ENCODE measurements at places on chromosomes 6 and 20.

DNA sequence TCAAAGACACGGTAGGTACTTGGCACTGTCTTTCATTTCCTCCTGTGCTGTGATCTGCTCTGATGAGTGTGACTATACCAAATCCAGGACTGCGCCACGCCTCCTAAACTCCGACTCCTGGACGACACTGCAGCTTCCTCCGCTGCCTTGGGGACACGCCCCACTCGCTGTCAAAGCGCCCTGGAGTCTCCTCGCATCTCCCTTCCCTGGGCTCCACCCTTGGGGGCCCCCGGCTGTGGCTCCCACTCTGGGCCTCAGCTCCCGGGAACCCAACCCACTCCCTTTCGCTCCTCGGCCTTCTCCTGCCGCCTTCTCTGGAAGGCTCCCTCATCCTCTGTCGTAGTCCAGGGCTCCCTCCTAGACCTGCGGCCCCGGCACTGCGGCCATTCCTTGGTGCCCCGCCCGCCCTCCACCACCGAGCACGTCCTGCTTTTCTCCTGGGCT is 61.2 kb downstream of the RSPH3 start:
- no peak for DNase-seq

- no peak for DNase-seq
Measured at GRCh38 chr6:127793396-127793795, 107.5 kb downstream of the THEMIS start.

- DNase-seq, result no peak
Measured at GRCh38 chr6:43896329-43897255, 126.6 kb downstream of the VEGFA start.

DNA sequence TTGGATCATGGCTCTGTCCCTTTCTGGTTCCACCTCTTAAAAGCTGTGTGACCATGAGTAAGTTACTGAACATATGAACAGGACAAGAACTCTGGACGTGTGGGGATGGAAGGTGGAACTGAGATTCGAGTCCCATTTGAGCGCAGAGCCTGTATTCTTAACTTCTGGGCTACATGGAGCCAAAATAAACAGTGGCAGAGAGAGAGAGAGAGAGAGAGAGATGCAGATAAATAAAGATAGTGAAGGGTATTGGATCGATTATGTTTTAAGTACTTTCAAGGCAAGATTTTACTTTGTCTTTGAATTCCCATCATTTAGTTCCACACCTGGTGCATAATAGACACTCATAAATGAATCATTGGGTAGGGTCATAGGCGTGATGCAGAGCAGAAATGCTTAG is 39.7 kb downstream of the SLC35D3 start:
- DNase-seq, result no peak

DNA sequence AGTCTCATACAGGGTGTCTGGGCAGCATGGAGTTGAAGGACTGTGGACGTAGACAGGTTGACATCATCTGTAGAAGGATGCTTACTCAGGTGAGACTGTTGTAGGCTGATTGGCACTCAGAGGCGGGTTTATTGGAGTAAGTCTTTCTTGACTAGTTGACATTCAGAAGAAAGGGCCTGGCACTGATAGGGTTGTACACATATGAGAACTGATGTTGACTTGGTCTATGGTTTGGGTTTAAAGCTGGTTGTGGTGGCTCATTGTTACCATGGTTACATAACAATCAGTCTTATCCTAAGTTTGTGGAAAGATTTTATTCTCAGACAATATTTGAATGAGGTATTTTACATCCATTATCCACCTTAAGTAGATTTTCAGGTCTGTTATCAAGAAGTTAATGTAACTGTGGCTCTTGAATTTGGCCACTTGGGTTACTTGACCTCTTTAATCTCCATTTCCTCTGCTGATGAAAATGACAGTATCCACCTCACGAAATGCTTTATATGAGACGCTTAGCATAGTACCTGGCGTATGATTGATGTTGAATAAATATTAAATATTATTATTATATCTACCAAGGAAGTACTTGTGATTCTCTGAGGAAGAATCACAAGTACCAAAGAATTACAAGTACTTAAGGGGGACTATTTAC is 109.3 kb downstream of the DNAH8 start:
- peak; percentile 0 for DNase-seq

DNA sequence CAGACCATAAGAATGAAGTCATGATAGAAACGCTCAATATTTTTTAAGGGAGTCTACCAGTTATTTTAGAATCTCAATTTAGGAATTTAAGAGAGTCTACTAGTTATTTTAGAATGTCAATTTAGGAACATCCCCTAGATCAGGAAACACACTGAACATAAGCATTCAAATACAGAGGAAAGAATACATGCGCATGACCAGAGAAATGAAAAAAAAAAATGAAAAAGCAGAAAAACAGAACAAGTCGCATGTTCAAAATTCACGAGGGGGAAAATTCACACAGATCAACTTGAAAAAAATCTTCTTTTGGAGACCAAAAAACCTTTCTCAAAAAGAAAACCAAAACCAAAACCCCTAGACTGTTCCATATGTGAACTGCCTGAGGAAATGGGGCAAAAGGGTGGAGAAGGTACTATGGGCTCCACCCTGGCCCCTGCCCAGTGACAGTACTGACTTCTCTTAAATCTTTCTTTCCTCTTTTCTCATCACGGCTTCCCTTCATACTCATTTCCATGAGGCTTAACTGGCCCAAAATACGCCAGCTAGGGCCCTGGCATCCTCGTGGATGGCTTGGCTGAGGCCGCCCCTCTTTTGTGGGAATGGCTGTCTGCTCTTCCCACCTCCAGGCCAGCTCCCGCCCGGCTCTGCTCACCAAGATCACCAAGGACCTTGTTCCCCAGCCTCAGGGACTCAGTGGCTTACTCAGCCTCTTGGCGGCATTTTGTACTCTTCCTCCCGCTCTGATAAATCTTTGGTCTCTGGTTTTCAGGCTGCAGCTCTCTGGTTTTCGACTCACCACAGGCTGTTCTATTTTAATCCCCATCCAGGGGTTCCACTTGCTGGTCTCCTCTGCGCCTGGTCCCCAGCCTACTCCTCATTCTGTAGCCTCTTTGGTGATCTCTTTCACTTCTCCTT is 11.2 kb downstream of the ZBTB2 start:
- peak; percentile 47 for DNase-seq
